Activated gamma-delta T cell treated with Interleukin-2 at 50 U/mL for 16 hours (primary cell): ENCODE measurements at places on chromosomes 1 and 21.
A peak's percentile ranks its signal among the peaks of the same experiment; 100 is the strongest.

DNA sequence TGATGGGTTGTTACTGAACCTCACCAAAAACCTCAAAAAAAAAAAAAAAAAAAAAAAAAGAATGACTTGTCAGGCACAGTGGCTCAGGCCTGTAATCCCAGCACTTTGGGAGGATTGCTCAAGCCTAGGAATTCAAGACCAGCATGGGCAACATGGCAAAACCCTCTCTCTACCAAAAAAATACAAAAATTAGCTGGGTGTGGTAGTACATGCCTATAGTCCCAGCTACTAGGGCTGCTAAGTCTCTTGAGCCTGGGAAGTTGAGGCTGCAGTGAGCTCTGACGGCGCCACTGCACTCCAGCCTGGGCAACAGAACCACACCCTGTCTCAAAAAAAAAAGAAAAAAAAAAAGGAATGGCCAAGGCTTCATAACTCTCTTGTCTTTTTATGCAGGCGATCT, 11.1 kb downstream of the CHAF1B start:
- DNase-seq = no peak

GRCh38 chr21:35325953-35326352, 276.9 kb upstream of the RUNX1 start:
- no peak for DNase-seq

- no peak for DNase-seq
Observed at GRCh38 chr1:42730002-42730401, 10.0 kb downstream of the CLDN19 start.

GRCh38 chr1:220926146-220926545, 46.9 kb downstream of the HLX start:
- no peak for DNase-seq

GRCh38 chr1:175376194-175376593, 183.6 kb upstream of the KIAA0040 start:
- no peak for DNase-seq

DNA sequence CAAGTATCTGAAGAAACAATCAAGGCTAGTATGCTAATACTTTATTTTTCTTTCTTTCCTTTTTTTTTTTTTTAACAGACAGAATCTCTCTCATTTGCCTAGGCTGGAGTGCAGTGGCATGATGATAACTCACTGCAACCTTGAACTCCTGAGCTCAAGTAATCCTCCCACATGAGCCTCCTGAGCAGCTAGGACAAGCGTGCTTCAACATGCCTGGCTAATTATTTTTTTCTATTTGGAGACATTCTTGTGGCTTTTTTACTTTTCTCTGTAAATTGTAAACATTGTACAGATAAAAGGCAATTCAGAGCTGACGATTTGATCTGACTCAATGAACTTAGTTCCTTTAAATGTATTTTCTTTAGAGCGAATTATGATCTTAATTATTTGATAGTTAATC, 41.4 kb downstream of the CCDC18 start:
- DNase-seq = no peak

DNA sequence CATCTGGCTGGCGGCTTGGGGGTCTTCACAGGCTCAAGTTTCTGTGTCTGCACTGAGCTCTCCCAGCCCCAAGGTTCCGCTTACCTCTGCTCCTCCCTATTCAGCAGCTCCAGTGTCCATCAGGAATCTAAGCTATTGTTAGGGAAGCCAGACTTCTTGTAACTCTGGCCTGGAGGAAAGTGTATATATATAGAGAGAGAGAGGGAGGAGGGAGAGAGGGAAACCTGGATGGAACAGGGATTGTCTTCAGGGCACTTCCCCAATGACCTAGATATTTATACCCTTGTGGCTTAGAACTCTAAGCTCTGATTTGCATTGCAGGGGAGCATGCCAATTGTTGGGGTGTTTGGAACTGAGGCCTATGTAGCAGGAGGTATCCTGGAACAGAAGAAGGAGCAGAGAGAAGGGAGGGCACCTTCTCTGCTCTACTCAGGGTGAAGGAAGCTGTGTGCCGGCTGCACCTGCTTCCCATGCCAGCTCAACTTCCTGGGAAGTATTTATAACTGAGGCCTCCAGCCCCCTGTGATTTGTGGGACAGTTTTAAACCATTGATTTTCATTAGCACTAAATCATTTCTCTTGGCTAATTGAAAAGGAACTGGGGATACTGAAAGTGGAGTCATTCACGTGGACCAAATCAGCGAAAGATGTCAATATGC, 70.9 kb downstream of the NAV1 start:
- no peak for DNase-seq

DNA sequence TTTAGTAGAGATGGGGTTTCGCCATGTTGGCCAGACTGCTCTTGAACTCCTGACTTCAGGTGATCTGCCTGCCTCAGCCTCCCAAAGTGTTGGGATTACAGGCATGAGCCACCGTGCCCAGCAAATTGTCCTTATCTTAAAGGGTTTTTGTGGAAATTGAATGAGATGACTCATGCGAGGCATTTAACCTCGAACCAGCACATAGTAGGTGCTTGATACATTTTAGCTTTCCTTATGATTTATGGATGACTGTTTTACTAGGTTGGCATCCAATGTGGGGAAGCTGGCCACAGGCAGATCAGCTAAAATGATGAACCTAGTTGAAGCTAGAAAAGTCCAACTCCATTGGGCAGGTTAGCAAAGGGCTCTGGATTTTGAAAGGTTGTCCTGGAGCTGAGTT, 1.4 kb upstream of the COL9A2 start:
- no peak for DNase-seq

DNA sequence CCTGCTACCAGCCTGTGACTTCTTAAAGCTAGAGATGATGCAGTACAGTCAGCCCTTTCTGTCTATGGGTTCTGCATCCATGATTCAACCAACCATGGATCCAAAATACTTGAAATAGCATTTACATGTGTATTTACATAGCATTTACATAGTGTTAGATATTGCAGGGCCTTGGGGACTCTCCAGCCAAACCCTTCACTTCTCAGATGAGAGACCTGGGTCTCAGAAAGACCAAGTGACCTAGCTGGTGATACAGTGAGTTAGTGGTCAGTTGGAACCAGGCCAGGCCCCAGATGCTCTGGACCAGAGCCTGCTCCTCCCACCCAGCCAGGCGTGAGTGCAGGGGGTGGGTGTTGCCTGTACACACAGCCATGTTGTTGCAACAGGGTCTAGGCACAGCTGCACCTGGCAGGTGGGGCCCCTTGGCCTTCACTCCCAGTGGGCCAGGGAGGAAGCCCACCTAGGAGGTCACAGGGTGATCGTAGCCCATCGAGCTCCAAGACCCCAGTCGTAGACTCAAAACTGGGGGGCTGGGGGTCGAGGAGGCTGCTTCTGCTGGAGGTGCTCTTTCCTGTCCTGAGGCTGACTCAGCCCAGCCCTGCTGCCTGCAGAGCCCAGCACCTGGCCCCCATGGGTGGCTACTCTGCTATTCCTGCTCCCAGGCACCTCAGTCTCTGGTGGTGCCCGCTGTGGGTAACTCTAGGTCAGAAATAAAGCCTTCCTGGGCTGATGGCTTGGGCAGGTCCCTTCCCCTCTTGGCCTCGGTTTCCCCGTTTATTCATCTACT, 7.7 kb downstream of the TMEM61 start:
- DNase-seq = no peak

GRCh38 chr1:218156595-218156994, 128.5 kb upstream of the RRP15 start:
- DNase-seq = no peak

GRCh38 chr21:35044770-35045541, 4.1 kb downstream of the RUNX1 start:
- DNase-seq = no peak

GRCh38 chr1:231779081-231779480, 152.5 kb downstream of the DISC1 start:
- DNase-seq = no peak

- no peak for DNase-seq
Observed at GRCh38 chr1:177830531-177831135, 139.2 kb downstream of the SEC16B start.

DNA sequence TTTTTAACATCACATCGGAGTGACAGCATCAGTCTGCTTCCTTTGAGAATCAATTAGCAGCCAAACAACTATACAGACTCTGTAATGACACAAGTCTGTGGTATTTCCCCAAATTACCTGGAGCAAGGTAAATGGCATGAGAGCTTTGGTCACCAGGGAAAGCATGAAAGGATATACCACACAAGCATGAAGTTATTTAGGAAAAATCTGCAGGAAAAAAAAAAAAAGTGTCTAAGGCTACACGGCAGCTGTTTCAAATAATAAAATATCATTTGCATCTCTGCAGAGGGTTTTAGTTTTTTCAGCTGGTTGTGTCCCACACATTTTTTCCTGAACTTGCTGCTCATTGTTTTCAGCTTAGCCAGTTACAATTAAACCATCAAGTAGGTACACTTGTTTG, 234.7 kb downstream of the TTLL7 start:
- no peak for DNase-seq

- no peak for DNase-seq
Observed at GRCh38 chr1:32948905-32949304, 15.7 kb downstream of the RNF19B start.

GRCh38 chr1:22893292-22893691, 79.4 kb downstream of the LACTBL1 start:
- DNase-seq = no peak

GRCh38 chr1:172883387-172883791, 167.4 kb downstream of the TNFSF18 start:
- DNase-seq = no peak

GRCh38 chr1:44634606-44635189, 39.6 kb downstream of the TMEM53 start:
- DNase-seq = no peak

DNA sequence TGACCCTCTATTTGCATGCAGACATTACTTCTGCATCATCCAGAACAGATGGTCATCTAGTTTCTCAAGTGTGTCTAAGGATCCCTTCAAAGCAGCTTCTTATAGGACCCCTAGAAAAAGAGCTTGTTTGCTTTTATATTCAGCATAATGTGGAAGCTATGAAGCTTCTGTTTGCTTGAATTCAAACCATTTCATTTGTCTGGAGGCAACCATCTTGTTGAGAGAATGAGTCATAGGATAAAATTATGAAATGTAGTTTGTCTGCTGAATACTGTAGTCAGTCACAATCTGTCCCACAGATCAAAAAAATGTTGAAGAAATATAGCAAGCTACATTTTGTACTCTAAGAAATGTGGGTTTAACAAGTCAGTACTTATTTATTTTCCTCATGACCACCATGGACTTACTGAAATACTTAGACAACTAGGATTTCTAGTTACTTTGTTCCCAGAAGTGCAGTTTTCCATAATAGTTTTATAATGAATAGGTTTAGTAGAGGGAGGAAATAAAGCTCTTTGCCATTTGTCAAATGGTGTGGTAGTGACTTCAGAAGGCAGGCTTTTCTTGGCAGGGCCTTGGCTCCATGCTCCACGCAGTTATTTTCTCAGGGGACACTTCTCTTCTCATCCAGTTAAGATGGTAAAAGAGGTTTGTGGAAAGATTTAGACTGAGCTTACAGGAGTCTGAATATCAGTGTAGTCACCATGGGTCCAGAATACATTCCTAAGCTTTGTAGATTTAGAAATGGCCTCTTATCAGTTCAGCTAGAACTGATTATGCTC, 74.8 kb upstream of the DEPDC1 start:
- no peak for DNase-seq

GRCh38 chr1:30818568-30819243, 61.1 kb upstream of the LAPTM5 start:
- no peak for DNase-seq

DNA sequence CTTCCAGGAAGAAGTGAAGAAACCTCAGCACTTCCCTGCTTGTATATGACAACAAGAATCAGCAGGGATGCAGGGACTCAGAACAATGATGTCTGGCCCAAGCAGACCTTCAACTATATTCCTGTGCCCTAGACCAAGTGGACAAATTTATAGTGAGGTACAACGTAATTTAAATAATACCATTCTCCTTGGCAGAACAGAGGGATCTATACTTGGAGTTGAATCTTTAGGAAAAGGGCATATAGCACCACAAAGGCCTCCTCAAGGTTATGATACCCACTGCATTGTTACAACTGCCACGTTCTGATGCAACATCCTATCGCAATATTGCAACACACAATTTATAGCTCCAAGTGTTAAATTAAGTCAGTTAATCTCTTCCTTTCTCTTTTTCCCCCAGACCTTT, 29.1 kb upstream of the GFI1 start:
- no peak for DNase-seq

GRCh38 chr21:36087362-36088138, 17.7 kb downstream of the CBR1 start:
- no peak for DNase-seq

DNA sequence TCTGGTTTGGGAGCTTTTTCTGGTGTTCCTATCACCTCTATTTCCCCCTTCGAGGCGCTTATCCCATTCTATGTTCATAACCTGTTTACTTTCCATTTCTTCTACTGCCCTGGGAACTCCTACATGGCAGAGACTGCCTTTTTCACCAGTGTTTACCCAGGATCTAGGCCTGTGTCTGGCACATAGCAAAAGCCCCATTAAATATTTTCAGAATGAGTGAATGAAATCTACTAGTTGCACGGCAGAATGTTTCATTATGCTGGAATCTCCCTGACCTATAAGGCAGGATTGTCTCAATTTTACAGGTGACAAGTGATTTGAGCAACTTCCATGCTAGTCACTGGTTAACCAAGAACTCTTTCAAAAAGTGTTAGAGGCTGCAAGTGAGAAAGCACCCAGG, 70.1 kb downstream of the PGM1 start:
- DNase-seq = no peak

DNA sequence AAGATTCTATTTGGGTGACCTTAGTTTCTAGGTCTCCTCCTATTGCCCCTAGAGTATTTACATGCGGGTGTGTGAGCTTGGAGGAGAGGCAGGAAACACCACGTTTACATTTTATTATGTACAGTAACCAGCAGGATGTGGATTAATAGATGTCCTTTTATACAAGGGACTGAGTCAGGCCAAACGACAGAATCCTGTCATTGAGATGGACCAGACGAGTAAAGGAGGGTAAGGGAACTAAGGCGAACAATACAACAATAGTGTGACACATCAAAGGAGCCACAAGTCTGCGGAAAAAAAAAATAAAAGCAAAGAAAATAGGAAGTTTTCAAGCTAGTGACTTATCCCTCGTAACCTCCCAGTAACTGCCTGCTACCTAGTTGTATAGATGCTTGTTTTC, 151.1 kb downstream of the GABPA start:
- no peak for DNase-seq

GRCh38 chr1:217876401-217876800, 245.3 kb downstream of the SPATA17 start:
- no peak for DNase-seq

GRCh38 chr1:19552291-19553010, 67.1 kb upstream of the CAPZB start:
- no peak for DNase-seq

- no peak for DNase-seq
Observed at GRCh38 chr1:92901699-92902405, 59.4 kb downstream of the DIPK1A start.

- no peak for DNase-seq
Observed at GRCh38 chr1:163055005-163055404, 14.2 kb upstream of the RGS4 start.

GRCh38 chr1:13960375-13960987, 260.5 kb downstream of the PRDM2 start:
- DNase-seq = peak; percentile 62
